Activated CD8-positive, alpha-beta memory T cell treated with anti-CD3 and anti-CD28 coated beads for 4 hours (primary cell): ENCODE measurements at places on chromosomes 3 and 15.

DNA sequence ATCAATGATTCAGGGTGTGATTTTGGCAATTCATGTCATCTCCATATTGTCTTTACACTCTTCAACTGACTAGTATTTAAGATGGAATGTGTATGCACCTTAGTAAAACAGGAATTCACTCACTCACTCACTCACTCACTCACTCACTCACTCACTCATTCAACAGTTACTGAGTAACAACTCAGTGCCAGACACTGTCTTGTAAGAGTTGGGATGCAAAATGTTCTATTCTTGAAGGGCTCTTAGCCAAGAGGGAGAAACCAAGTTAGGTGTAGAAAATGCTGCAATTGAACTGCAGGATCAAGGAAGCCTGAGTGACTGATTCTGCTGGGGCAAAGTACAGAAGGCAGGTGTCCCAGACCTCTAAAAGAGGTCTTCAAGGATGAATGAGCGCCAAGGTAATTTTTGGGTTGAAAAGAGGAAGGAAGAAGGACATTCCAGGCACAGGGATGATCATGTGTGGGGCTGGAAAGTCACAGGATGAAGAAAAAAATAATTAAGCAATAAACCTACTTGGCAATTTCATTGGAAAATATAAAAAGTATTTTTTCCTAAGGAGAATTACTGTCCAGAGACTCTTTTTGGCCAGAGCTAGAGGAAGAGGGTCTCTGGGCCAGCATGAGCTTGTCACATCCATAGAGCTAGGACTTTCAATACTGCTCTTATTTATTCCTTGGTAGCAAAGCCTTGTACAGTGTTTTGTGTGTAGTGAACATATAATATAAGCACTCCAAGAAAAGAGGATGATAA is 58.9 kb upstream of the ETV5 start:
- no peak for DNase-seq

DNA sequence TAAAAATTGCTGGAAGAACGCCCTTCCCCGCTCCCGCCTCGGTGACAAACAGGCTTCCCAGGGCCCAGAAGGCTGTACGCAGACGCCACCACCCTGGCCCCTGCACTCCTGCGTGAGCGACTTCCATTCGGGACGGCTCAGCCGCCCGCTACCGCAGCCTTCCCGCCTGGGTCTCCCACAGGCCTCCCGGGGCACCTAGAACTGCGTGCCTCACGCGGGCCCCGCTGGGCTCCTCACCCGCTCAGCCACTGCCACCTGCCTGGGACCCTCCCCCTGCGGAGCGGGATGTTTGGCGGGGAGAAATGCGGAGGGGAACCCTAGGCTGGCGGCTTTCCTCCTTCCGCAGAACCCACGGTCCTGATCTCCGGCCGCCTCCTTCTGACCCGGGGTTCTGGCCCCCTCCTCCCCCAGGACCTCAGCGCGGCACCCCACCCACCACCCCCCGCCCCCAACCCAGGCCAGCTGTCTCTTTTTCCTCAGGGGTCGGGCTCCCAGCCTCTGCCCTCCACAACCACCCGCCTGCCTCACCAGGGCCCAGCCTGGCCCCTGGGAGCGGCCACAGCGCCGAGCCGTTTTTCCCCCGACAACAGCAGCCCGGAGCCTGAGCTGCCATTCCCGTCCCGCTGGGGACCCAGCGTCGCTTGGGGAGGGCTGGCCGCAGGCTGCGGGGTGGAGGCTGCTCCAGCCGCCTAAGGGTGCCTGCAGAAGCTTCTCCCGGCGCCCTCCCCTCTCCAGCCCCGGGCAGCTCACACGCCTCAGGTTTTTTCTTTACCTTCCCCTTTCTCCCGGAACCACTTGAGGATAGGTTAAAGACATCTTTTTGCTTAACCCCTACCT is 27.6 kb upstream of the RAB7A start:
- no peak for DNase-seq

DNA sequence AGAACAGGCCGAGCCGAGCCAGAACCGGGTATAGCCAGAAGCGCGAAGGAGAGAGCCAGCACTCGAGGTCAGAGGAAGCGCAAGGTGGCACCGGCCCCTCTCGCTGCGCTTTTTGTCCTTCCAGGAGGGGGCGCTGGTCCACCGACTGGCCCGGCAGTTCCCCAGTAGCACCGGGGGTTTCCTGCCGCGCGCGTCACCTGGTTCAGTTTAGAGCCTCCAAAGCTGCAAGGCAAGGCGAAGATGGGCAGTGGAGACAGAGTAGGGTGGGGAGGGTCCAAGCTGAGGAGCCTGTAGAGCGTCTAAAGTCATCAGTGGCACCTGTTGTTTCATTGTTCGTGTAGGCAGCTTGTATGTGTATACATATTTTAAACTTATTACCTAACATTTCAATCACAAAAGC is 7.6 kb upstream of the NR2E3 start:
- DNase-seq: no peak

GRCh38 chr3:69122403-69122802 is at the start of gene LMOD3:
Gene LMOD3 (minus strand): TSS chr3:69122595. CDS start chr3:69122386, 209 bp downstream.
- DNase-seq: no peak

DNA sequence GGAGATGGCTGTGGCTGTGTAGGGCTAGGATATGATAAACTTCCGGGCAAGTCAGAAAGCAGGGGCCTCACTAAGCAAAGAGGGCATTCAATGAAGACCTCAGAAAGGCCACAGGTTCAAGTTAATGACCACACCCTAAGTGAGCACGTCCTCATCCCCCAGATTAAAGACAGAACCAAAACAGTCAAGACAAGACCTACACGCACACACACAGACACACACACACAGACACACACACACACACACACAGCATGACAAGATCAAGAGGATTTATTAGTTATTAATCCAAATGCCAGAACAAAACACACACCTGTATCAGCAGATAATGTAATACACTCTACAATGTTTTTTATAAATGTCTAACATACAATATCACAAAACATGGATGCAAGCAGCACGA is 546.2 kb downstream of the FGF12 start:
- no peak for DNase-seq
